ENCODE measurements at places on chromosomes 4 and X.

DNA sequence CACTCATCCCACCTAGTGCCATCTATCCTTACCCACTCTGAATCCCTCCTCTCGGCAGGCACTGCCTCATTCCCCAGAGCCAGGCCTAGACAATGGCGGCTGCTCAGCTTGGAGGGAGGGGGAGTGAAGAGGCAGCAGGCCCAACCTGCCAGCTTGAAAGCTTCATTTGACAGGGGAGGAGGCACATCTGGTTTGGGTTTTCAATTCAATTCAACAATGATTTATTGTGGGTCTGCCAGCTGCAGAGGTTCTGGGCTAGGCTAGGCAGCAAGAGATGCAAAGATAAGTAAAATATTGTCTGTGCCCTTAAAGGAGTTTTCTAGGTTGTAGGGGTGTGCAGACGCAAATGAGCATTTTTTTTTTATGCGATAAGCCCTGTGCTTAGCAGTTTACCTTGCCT, 58.5 kb downstream of the RTL9 start:
- H3K4me3 ChIP-seq = no peak overlapping the region
- no peaks in the 10 kb centered on the region for H3K36me3 ChIP-seq
- H3K4me1 ChIP-seq = peaks cover 25% of the 10 kb centered on the region

- no peak overlapping the region for H3K27ac ChIP-seq
- no peak for DNase-seq
Observed at GRCh38 chr4:133081246-133081645, 67.8 kb upstream of the PCDH10 start.

GRCh38 chr4:9845791-9846493, 64.5 kb downstream of the DRD5 start:
- no peaks in the 10 kb centered on the region for H3K27me3 ChIP-seq
- H3K4me1 ChIP-seq = no peaks in the 10 kb centered on the region
- H3K36me3 ChIP-seq = no peaks in the 10 kb centered on the region
- DNase-seq = no peak
- no peak overlapping the region for H3K4me3 ChIP-seq

DNA sequence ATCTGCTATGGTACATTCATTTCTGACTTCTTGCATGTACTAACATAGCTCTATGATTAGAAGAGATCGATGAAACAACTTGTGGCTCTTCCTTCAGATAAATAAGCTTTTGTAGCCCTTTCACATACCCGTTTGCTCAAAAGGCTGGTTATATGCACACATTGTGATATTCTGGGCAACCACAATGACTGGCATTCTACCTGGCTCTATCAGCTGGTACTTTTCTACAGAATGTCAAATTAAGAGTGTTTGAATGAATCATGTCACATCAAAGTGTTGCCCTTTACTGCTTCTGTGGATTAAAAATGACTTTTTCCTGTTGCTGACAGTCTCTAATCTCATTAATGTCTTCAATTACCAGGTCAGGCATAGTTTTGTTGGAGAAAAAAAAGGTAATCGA, 11.6 kb downstream of the PGRMC1 start:
- H3K4me1 ChIP-seq = peaks cover 8% of the 10 kb centered on the region
- peaks cover 10% of the 10 kb centered on the region for H3K36me3 ChIP-seq
- H3K27me3 ChIP-seq = no peaks in the 10 kb centered on the region
- no peak overlapping the region for H3K27ac ChIP-seq

DNA sequence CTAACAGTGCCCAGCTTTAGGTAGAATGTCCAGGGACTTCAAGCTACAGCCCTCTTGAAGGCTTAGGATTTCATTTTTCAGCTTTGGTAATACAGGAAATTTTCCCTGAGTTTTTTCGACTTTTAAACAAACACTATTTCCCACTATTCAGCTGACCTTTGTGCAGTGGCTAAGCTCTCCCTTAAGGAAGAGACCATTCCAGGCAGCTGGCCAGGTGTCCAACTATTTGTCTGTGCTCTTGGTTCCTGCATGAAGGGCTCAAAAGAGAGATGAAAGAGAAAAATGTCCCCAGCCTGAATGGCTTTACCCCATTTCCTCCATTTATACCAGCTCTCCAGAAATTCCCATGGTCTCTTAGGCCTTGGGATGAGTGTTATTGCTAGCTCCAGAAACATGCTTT, 111.9 kb upstream of the KLF8 start:
- H3K27me3 ChIP-seq = no peaks in the 10 kb centered on the region
- no peak for DNase-seq
- H3K4me1 ChIP-seq = no peaks in the 10 kb centered on the region
- no peak overlapping the region for H3K4me3 ChIP-seq
- no peak overlapping the region for H3K27ac ChIP-seq

- peaks cover 9% of the 10 kb centered on the region for H3K36me3 ChIP-seq
- H3K4me3 ChIP-seq = no peak overlapping the region
- H3K4me1 ChIP-seq = peaks cover 12% of the 10 kb centered on the region
- H3K27me3 ChIP-seq = no peaks in the 10 kb centered on the region
- no peak overlapping the region for H3K27ac ChIP-seq
- no peak for DNase-seq
Observed at GRCh38 chrX:149505671-149506070, 565 bp upstream of the IDS start.

GRCh38 chr4:183797011-183797444, 108.1 kb upstream of the STOX2 start:
- H3K27ac ChIP-seq = no peak overlapping the region
- H3K4me3 ChIP-seq = peak overlapping the region; percentile 10
- H3K27me3 ChIP-seq = peaks cover 55% of the 10 kb centered on the region
